Stimulated activated CD4-positive, alpha-beta T cell treated with anti-CD3 and anti-CD28 coated beads, Interleukin-4, amount 100 ng/mL, for 4 hours (primary cell): ENCODE measurements at places on chromosomes 2 and 18.

GRCh38 chr2:174341995-174342685 lies 7.4 kb downstream of the SP9 start:
- no peak for DNase-seq

DNA sequence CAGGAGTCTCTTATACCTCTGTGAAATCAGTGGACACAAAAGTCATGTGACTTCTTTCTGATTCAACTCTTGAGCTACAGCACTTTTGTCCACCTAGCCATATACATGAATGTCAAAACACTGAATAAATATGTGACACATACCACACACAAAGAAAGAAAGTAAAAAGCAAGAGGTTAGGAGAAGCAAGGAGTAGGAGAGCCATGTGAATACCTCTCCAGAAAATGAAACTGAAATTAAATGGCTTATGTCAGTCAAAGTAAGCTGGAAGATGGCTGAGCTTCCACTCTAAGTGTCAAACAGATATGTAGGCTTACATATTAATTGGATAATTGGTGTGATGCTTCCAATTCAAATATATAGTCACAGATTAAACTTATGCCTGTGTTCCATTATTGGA lies 1050.5 kb downstream of the BCL11A start:
- DNase-seq, result no peak

DNA sequence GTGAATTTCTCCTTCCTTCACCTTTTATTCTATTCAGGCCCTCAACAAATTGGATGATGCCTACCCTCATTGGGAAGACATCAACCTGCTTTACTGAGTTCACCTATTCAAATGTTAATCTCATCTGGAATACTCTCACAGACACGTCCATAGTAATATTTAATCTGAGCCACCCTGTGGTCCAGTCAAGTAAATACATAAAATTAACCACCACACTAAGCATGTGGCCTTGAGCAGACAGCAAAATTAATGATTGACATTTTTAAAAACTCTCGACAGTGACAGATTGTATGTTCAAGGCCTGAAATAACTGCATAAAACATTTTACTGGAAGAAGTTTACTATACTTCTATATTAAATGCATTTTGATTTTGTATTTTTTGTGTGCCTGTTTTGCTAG lies 540.6 kb upstream of the GCFC2 start:
- no peak for DNase-seq

- DNase-seq, result no peak
These were observed 129.7 kb upstream of the TTC39C start for GRCh38 chr18:23884681-23885375.

GRCh38 chr2:188659656-188660406 lies 314.3 kb upstream of the COL3A1 start:
- DNase-seq, result no peak

DNA sequence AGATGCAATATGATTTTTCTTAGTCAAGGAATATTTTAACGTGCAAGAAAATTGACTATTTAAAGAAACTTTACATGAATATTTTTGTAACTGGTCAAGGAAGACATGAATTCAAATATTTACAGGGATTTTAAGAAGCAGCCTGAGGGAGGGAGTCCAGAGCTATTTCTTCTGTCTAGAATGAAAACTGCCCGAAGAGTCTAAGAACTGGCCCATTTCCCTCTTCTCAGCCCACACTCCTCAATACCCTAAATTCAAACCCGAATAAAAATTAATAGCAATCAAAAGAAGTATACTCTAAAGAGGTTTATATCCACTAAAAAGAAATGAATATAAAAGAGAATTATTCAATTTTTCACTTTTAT lies 6.5 kb upstream of the NDUFV2 start:
- DNase-seq, result no peak

DNA sequence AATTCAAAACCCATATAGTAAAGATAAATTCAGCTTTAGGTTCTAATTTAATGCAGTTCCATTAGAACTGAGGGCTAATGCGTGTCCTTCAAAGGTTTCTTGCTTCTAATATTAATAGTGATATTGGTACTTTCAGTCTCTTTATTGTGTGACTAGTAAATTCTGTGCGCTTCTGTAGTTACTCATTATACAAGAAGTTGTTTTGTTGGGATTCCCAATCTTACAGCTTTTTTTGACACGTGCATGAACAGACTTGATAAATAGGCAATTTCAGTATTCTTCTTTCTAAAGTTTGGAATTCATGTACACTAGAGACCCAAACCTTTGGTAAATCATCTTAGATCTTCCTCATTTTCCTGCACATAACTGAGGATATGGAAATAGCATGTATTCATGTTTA lies 71.8 kb downstream of the HAUS1 start:
- no peak for DNase-seq

DNA sequence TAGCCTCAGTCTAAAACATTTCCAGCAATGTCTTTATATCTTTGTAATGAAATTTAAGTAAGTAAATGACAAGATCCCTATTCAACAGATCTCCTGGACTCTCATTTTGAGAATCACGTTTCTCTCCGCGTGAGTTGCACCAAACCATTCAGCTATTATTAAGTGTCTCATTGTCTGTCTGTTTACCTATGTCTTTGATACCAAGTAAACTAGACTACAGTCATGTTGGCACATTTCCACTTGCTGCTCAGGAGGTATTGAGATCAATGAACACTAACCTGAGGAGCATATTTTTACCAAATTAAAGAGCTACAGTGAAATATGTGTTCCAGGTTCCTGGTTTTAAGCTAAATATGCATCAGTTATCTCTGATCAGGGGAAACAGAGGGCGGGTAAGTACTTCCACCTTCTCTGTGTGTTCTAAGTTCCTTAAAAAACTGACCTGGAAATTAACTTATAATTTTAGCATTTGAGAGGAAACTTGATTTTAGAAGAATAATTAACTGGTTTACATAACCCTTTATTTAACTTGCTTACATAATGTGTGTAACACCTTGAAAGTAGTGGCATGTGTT lies 125.8 kb downstream of the OSBPL6 start:
- DNase-seq, result no peak

GRCh38 chr2:120715941-120716340 lies 19.7 kb upstream of the GLI2 start:
- no peak for DNase-seq

GRCh38 chr2:165373278-165374010 lies 96.1 kb upstream of the CSRNP3 start:
- no peak for DNase-seq

DNA sequence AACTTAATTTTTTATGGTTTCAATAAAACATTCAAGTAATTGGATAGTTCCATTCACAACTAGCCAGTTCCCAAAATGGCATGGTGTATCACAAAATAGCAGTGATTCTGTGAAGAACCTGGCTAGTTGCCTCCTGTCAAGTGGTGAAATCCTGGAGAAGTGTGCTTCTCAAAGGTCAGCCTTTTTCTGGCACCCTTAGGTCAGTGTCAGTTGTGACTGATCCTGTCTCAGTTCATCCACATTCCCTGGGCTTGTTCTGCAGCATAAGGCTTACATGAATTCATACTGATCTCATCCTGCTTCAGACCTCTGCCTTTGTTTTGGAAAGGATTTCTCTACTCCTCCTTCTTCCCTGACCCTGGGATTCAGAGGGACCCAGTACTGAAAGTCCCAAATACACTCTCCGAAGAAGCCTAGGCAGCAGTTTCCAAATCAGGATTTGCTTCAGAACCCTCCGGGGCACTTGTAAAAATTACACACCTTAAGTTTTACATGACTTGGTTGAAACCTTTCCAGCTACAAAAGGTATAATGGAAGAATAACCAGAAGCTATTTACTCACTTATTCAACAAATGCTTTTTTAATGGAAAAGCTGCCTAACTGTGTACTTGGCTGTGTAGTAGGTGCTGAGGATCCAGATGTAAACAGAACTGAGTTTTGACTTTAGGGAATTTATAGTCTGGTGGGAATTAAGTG lies 11.0 kb downstream of the MAP3K20 start:
- no peak for DNase-seq
